ENCODE measurements at places on chromosomes 11 and 22. TPM values are rescaled to one million over a fixed set of nuclear protein-coding genes. Genes with fewer than 3 reads are reported as not detected.

The OR8A1 gene
- not detected for total RNA-seq

The NEU3 gene
- total RNA-seq: 3.2 TPM

The OR52N4 gene
- not detected for total RNA-seq

The CSNK2A3 gene
- total RNA-seq: 1.9 TPM

The ZNF280B gene
- 1.9 TPM for total RNA-seq

The OR51V1 gene
- not detected for total RNA-seq

The TSSK2 gene
- total RNA-seq: not detected

The MEI1 gene
- total RNA-seq: not detected

The GGTLC2 gene
- not detected for total RNA-seq

The SERPIND1 gene
- total RNA-seq: not detected

The C11orf65 gene
- 0.31 TPM for total RNA-seq

The PGR gene
- total RNA-seq: not detected

The TRABD gene
- total RNA-seq: 34.3 TPM

The MAPK8IP2 gene
- total RNA-seq: 2.5 TPM

The SLC43A3 gene
- 0.33 TPM for total RNA-seq

The SMIM38 gene
- 0.05 TPM for total RNA-seq

The SYT7 gene
- total RNA-seq: 1.0 TPM

The CRYBB3 gene
- not detected for total RNA-seq

The MADD gene
- total RNA-seq: 20.2 TPM

The APLNR gene
- 0.04 TPM for total RNA-seq

The NEAT1 gene
- total RNA-seq: 154 TPM

The BTBD18 gene
- not detected for total RNA-seq

The HIRA gene
- total RNA-seq: 23.8 TPM

The TEAD1 gene
- 107 TPM for total RNA-seq

The GAL3ST3 gene
- not detected for total RNA-seq

The OR6X1 gene
- total RNA-seq: not detected

The CFAP68 gene
- total RNA-seq: 31.6 TPM

The TMPRSS5 gene
- 0.08 TPM for total RNA-seq

The HIC2 gene
- total RNA-seq: 2.9 TPM

The TXN2 gene
- total RNA-seq: 60.9 TPM

The MYRF gene
- 18.9 TPM for total RNA-seq

The MB gene
- 10.3 TPM for total RNA-seq

The ENTHD1 gene
- not detected for total RNA-seq

The TTC28 gene
- 3.1 TPM for total RNA-seq

The NELL1 gene
- total RNA-seq: not detected

The CYP2D6 gene
- 0.27 TPM for total RNA-seq

The B4GALNT4 gene
- total RNA-seq: 14.8 TPM

The MS4A2 gene
- not detected for total RNA-seq

The TRIM51 gene
- not detected for total RNA-seq

The CCDC73 gene
- not detected for total RNA-seq

The TNNT3 gene
- total RNA-seq: 0.15 TPM

The SHANK2 gene
- 7.0 TPM for total RNA-seq

The SCGB1D1 gene
- not detected for total RNA-seq

The TSPAN18 gene
- 3.5 TPM for total RNA-seq

The TMEM191B gene
- 1.3 TPM for total RNA-seq

The STK33 gene
- total RNA-seq: 4.2 TPM

The MMP10 gene
- 0.87 TPM for total RNA-seq

The KRTAP5-2 gene
- not detected for total RNA-seq

The LINC01488 gene
- total RNA-seq: 0.04 TPM

The UBQLNL gene
- total RNA-seq: not detected

The SCUBE1 gene
- 0.18 TPM for total RNA-seq

The CECR2 gene
- total RNA-seq: 0.06 TPM

The MPZL3 gene
- 0.45 TPM for total RNA-seq

The SUSD2 gene
- total RNA-seq: 84.1 TPM

The CARD18 gene
- not detected for total RNA-seq

The RTCB gene
- 78.5 TPM for total RNA-seq

The DDTL gene
- 2.3 TPM for total RNA-seq

The PRR33 gene
- total RNA-seq: not detected

The APOBEC3A gene
- not detected for total RNA-seq

All from A549 treated with dexamethasone at 1 μM for 4 hours (cell line).